AG08396 (cell line): ENCODE measurements at places on chromosomes 1 and 21.

DNA sequence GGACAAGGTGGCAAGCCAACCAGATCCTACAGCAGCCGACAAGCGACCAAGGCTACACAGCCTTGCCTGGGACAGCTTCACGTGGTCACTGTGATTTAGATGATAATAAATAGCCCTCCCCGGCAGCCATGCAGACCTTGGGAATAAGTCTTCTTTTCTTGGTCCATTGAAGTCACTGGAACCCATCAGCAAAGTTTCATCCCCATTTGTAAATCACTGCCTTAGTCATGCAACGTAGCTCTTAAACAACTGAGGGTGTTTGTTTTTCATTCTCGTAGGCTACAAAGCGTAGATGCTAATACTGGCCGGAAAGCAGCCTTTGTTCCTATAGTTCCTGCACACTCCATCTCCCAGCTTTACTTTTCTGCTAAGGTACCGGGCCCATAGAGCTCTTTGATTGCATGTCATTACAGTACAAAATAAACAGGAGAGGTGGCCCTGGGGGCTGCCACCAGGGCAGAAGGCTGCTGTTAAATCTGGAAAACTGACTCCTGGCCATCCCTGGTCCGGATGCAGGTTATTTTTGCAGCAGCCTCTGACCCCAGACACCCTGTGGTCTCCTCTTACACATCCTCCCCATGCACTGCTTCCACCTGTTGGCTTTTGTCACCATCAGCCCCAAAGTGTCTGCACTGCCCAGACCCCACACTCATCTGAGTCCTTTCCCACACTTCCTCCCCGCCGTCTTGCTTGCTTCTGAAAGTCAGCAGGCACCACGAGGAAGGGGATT is 105.5 kb downstream of the TOMM20 start:
- no peak for DNase-seq

- no peak for DNase-seq
Measured at GRCh38 chr21:38402795-38403194, 95.5 kb downstream of the ERG start.

DNA sequence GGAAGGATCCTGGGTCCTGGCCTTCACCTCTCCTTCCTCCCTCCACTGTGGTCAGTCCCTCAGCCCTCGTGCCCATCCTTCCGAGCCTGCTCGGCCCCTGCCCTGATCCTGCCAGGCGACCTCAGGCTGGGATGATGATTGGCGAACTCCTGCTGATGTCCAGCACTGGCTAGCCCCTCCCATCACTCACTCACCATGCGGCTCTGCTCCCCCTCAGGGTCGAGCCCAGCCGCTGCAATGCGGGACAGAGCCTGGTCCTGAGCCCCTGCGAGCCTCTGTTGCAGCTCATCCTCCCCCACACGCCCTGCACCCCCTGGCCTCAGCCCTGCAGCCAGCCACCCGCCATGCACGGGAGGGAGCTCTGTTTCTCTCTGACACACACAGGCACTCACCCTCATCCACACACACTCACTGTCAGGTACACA is 100.2 kb downstream of the DMRTB1 start:
- DNase-seq: no peak

DNA sequence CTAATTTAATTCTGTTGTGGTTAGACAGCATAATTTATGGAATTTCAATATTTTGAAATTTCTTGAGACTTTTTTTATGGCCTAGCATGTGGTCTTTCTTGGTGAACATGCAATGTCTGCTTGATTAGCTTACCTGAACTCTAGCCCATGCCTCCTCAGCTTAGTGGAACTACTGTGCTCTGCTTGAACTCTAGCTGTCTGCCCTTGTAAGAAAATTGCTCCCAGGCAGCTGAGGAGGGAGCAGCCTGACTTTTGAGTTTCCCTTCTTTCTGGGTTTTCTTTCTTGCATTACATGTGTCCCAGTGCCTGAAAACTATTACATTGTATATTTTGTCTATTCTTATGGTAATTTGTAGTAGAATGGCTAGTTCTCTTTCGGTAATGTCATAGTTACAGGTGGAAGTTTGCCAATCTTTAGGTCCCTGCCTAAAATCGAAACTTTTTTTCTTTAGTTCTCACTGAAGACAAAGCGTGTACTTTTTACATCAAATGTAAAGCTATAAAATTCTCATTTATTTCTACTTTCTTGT is 105.3 kb downstream of the MAST2 start:
- no peak for DNase-seq
